ENCODE measurements at places on chromosomes 16 and 17.

- DNase-seq: no peak
Observed at GRCh38 chr16:1980770-1981087, 540 bp downstream of the NOXO1 start.

DNA sequence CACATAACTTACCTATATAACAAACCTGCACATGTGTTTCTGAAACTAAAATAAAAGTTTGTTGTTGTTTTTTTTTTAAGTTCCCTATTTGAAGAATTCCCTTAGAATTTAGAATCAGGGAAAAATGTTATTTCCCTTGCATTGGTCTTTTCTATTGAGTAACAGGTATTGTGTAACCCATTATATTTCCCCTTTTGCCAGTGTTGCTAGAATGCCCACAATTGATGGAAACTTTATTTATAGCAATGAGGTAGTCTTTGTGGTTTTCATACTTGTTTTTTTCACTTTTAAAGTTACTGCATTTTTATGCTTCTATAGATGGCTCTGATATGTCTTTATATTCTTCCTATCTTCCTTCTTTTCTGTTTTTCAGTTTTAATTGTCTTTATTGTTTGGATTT, 3.9 kb downstream of the NLRP1 start:
- no peak for DNase-seq

GRCh38 chr16:19746561-19746960, 28.5 kb downstream of the IQCK start:
- DNase-seq: no peak

DNA sequence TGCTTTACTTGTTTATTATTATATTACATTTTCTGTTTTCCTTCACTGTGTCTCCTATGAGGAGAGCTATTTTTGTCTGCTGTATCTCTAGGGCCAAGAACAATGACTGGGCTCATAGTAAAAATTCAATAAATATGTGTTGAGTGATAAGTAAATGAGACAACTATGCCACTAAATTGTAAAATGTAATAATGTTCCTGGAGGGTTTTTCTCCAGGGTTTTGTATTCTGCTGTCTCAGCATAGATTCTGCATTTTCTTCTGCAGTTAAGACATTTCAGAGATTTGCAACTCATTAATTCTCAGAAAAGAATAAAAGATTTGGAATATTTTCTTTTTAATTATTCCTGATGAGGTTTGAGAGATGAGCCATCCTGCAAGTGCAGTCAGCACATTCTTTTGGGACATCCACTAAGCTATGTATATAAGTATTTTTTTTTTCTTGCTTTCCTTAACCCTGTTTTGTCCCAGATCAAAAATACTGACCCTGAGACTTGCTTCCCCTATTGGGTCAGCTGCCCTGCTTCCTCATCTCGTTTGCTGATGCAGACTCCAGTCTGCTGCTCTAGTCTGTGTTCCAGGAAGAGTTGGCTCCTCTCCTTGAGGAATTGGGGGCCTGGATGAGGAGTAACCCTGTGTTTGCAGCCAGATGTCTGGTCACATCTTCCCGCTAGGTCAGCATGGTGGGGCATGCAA, 122.9 kb downstream of the ABCA8 start:
- no peak for DNase-seq

- DNase-seq: no peak
Observed at GRCh38 chr17:66451188-66452149, 149.1 kb downstream of the PRKCA start.

GRCh38 chr17:64709481-64709880, 47.4 kb upstream of the SMURF2 start:
- DNase-seq: no peak

- no peak for DNase-seq
Observed at GRCh38 chr17:1434150-1434549, 21.9 kb downstream of the CRK start.

GRCh38 chr17:65173284-65173793, 36.2 kb downstream of the RGS9 start:
- no peak for DNase-seq

DNA sequence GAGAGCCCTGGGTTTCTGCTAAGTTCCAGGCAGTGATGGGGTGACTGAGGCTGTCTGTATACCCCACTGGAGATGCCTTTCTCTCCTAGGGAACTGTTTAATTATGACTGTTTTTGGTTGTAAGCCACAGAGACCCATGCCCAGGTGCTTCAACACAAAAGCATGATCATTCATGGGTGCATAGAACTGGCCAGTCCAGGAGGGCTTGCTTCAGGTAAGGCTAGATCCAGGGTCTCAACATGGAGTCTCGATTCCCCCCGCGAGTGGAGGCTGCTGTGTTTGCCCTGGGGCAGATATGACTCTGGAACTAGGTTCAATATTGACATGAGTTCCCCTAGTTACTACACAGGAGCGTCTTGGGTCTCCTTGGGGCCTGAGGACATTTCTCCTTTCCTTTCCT, 17.8 kb downstream of the NAGPA start:
- no peak for DNase-seq

- no peak for DNase-seq
Observed at GRCh38 chr17:37759014-37759637, 14.3 kb upstream of the HNF1B start.

DNA sequence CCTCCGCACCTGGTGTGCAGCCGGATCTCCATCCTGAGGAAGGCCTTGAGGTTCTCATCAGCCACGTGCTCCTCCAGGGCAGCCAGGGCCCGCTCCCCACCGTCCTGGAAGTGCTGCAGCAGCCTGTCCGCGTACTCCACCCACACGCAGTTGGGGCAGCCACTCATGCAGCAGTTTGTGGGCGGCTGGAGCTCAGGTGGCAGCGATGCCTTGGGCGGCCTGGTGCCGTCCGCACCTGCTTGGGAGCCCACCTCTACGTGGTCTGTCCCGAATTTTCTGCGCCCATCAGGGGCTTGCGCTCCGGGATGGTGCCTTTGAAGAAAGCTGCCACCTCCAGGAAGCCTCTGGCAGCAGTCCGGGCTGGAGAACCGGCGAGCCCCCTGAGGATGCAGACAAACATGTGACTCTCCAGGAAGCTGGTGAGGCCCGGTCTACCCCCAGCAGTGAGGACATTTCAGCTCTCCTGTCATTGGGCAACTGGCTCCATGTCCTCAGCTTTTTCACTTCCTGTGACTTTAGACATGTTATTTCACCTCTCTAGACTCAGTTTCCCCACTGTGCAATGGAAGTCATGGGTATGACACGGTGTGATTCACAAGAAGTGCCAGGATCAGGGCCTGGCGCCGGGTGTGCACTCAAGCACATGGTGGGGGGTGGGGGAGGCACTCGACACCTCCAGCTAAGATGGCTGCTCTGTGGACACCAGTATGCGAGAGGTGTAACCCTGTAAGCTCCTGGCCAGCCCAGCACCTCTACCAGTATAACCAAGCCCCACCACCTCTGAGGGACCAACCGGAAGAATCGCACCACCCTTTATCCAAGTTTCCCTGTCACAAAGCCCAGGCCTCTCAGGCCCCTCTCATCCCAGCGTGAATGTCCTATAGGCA, 957 bp downstream of the OXLD1 start:
- DNase-seq: no peak
